ENCODE measurements at places on chromosomes 2 and 18.

- no peak for DNase-seq
Observed at GRCh38 chr18:10488017-10488416, 33.6 kb downstream of the APCDD1 start.

DNA sequence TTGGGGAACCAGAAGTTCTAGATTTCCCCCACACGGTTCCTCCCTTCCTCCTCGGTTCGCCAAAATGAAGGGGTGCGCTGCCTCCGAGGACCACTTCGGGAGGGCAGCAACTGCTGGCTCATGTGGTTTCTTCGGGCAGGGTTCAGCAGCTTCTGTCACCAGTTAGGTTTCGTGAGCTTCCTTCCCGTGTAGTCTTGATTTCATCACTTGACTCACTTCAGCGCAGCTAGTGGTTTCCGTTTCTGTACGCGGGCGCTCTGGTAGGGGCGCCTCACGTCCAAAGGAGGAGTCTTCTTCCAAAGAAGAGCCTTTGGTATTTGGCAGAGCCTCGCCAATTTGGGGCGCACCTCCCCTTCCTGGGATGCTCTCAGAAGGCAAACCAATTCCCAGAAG, 485 bp upstream of the GALNT3 start:
- DNase-seq, result peak; percentile 72

DNA sequence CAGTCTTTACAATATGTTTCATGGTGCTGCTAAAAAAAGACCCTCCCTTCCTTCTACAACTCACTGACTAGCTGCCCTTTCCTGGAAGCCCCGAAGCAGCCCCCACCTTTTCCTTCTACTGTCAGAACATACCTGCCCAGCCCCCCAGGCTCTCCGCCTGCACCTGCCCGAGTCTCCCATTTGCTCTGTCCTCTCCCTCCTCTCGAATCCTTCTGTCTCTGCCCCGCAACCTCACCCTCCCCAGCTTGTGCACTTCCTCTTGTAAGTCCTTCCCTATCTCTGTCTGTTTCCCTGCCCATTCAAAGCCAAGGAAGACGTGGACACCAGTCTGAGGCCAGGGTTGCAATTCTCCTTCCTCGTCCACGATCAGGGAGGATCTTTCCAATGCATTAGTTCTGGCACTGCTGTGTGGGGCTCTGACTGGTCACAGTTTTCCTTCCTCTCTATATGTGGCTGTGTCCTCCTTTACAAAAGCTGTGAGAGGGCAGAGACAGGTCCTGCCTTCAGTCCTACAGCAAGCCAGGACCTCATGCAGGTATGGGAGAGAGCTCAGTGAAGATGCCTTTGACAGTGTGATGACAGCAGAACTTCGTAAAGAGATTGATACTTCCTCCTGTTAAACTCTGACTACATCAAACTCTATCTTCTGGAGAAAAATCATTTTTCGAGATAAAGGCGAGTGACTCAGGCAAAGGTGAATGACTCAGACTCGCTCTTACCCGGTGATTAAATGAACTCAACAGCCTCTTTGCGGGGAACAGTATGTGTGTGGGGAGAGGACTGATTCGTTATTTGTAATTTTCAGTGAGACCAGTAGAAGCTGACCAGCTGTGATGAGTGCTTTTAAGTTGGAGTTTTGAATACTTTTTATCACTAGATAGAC, 14.2 kb downstream of the TNFRSF11A start:
- no peak for DNase-seq

- DNase-seq, result no peak
Observed at GRCh38 chr2:17793803-17794354, 22.4 kb upstream of the MSGN1 start.

GRCh38 chr2:14424478-14425390, 207.8 kb upstream of the LRATD1 start:
- no peak for DNase-seq

DNA sequence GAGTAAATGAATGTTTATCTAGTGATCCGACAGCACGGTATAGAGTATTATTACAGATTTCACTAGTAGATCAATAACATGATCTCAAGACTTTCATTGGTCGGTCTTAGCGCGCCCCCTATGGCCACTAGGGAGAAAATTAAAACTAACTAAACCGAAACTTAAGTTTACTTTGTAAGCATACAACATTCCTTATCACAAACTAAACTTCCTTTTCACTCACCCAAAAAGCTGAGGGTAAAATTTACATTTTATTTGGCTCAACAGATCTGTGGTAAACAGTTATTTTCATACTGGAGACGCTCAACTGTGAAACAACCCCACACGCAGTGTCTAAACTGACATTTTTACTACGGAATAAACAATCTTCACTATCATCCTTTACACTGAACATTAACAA, 215.6 kb upstream of the MAP2 start:
- DNase-seq, result peak; percentile 40

GRCh38 chr2:21195326-21195725, 71.6 kb downstream of the TDRD15 start:
- DNase-seq, result no peak

- DNase-seq, result peak; percentile 96
Observed at GRCh38 chr2:15943378-15944280, 3.3 kb downstream of the MYCN start.

GRCh38 chr2:109265953-109266352, 136.9 kb downstream of the SH3RF3 start:
- no peak for DNase-seq

- no peak for DNase-seq
Observed at GRCh38 chr2:140186313-140186712, 1406.1 kb upstream of the NXPH2 start.

GRCh38 chr2:129400826-129401225, 578.6 kb upstream of the RAB6C start:
- no peak for DNase-seq

- no peak for DNase-seq
Observed at GRCh38 chr2:47561371-47561770, 158.4 kb downstream of the MSH2 start.

All from A673 (cell line).